Osteocyte (in vitro differentiated cells): ENCODE measurements at places on chromosomes 7 and 10. TPM values are rescaled to one million over a fixed set of nuclear protein-coding genes. Genes with fewer than 3 reads are reported as not detected.

Gene CCDC3
- 14.1 and 15.0 TPM in 2 replicates for total RNA-seq

Gene ZNF804B
- total RNA-seq, result not detected in 2 replicates

GRCh38 chr7:370259-370625, 80.3 kb downstream of the FOXL3 start:
- no peak for DNase-seq

DNA sequence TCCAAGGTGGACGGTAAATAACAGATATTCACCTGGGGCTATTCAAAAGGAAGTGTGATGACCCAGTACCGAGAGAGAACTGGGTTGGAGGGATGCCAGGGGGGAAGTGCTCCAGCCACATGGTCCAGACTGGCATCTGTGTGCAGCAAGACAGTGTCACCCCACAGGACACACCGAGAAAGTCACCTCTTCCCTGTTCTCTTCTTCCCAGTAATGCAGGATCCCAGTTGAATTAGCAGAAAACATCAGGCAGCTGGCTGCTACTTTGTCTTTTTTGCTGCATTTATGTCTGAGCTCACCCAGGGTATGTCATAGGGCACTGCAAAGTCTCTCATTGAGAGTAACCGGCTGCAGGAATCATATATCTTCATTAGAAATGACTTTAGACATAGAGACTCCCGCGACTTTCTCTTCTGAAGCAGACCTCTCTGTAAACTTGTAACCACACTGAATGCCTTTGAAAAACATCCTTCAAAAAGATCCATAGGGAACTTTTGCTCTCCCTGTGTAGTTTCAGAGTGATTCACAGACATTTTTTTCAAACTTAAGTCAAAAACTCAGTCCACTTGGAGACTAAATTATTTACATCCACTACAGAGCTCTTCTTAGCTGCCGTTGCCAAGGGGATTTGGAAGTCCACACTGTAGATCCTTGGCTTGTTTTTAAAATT, 609.0 kb upstream of the DPP6 start:
- no peak for DNase-seq

DNA sequence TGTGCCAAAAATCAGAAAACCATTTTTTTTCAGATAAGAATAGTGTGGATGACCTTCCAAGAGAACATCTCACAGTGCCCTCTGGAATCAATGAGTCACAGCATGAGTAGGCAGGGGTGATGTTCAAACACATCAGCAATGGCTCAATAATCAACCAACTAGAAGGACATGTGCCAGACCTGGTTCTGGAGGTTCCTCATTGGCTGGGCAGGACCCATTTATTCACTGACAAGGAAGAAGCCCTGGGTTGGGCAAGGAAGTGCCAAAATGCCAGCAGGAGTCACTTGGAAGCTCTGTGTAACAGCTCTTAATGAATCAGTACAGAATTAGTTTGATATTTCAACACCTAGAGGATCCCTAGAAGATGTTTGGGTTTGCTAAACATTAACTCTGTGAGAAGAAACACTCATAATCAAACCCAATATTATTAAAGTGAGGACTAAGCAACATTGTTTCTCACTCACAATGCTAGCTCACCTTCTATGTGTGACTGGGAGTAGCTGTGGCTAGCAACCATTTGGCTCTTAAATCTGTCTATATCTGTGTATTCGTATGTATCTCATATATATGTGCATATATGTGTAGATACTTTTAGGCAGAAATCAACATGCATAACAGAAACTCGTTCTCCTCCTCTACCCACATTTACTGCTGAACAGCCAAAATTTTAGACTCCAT, 72.3 kb upstream of the APBB1IP start:
- DNase-seq, result no peak

DNA sequence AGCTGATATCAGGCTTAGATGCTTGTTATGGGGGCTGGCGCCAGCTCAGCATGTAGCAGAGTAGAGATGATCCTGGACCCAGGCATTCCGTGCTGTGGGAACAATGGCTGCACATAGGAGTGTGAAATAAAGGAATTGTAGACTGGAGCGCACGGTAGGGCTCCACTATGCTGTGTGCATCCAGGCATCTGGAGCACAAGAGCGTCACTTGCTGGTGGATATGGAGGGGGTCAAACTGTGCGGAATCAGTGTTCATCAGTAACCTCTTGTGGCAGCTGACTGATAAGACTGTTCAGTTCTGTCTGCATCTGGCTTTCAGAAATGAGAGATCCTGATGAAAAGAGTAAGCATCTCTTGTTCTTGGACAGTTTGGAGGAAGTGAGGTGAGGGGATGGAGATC, 55.8 kb downstream of the ZNF503 start:
- DNase-seq, result peak; percentile 64

DNA sequence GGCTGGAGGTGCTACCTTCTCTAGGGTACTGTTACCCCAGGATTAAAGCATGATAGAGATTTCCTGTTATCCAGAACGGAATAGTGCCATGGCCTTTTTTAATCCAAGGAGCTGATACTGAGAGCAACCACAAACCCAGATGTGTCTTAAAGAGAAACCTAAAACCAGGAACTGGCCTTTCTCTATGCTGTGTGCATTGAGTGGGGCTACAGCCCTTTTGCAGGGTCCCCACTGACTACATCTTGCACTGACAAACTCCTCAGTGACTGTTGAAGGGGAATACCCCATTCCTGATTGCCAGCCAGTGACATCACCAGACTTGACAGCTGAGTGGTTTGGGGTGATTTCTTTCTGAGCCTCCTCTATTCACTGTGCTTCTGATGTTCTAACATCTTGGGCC, 81.9 kb upstream of the CAPZA2 start:
- DNase-seq, result no peak

DNA sequence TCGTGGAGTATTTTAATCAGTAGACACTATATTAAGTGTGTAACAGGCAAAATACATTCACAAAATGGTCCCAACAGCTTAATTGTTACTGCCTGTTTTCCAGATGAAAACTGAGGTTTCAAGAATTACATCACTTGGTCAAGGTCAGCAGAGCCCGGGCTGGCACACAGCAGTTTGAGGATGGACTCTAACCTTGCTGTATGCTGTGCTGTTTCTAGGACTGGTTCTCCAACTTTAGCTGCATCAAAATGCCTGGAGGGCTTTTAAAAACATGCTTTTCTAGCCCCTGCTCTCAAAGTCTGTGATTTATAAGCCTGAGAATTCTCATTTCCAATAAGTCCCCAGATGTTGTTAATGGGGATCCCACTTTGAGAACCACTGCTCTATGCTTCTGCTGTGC, 247.1 kb upstream of the FZD8 start:
- DNase-seq, result no peak

DNA sequence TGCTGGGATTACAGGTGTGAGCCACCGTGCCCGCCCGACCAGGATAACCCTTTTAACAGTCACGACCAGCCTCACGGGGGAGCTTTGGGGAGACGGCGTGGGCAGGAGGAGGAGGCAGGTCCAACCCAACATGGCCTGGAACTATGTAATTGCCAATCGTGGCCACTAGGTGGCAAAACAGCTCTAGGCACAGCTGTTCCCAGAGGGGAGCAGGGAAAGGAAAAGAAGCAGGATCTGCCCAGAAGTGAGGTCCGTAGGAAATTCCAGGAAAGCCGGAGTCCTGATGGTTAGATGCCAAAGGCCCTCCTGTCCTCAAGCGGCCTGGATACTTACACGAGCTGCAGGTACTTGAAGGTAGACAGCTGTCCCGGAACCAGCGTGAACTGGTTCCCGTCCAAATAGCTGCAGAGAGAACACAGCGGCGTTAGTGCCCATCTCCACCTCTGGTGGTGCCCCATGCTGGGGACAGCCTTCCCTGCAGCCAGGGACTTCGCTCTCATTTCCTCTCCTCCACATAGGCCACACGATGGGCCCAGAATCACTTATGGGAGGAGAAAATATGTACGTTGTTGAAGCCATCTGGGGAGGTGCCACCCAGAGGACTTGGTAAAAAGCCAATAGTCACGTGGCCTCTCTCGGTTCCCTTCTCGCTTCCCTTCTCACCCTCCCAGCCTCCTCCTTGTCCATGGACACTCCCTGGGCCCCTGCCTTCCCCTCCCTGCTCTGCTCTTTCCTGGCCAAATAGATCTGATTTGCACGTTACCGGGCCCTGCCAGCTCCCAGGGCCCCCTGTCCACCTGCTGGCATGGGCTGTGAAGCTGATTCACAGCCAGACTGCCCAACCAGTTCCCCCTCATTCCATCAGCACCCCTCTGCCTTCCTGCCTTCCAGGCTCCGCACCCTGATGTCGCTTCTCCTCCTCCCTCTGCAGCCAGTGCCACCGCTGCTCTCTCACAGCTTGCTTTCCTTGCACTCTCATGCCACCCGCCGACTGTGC, 148.1 kb downstream of the SLIT1 start:
- DNase-seq, result peak; percentile 92

DNA sequence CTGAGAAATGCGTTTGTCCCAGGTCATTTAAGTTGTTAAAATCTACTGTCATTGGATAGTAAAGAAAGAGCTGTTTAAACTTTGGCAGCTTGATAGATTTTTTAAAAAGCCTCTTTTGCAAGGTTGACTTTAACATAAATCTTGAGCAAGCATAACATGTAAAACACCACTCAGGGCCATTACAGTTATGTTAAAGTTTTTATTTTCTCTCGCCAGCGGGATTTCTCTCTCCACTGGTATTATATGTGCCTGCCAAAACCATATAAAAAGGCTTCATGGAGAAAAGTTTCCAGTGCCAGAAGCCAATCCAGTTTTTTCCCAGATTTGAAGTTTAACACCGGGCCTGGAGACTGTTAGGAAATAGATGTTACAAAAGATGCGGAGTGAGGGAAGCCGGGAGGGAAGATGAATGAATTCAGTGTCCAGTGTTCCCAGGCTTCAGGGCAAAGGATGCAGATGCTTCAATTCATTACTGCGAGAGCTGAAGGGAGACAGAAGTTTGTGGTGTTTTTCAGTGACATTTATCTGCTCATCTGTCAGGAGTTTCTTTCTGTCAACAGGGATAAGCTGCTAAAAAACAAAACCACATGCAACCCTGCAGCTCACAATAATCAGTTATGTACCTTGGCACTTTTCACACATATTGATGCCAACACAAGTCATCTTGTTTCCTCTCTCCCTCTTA, 155.5 kb downstream of the SPAG6 start:
- no peak for DNase-seq

DNA sequence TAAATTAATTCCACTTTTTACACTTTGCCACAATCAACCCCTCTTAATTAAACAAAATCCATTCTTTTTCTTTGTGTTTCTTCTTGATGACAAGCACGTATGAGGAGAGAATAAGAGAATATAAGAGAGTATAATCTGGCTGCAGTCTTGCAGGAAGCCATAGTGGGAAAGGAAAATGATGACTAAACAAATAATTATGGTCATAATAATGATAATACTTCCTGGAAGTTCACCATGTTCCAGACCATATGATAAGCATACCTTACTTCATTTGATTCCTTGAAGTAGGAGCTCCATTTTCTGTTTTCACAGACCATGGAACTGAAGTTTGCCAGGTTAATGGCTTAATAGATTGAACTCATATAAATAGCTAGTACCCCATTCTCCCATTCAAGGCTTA, 237.8 kb downstream of the SEMA3D start:
- DNase-seq, result no peak

DNA sequence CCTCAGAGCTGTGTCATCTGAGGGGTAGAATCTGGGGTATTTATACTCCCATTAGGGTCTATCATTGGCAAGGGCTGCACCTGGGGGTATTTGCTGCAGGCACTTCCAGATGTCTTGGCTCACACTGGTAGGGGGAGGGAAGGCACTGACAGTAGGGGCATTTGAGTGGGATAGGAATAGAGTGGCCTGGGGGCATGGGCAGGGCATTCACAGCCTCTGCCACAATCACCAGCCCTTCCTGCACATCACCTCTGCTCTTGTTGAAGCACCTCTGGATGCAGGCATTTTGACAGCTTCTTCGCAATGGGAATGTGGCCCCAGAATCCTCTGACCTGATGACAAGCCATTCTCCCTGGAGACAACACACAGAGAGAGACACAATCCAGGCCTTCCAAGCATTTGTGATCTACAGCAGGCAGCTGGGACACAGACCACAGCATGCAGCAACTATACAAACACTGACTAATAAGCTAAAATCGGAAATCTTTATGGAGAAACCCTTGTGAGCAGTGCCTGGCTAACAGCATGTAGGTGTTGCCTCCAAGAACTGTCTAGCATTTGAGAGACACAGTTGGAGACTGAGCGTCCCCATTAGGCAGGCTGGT, 178.5 kb downstream of the KCNMA1 start:
- DNase-seq, result no peak

DNA sequence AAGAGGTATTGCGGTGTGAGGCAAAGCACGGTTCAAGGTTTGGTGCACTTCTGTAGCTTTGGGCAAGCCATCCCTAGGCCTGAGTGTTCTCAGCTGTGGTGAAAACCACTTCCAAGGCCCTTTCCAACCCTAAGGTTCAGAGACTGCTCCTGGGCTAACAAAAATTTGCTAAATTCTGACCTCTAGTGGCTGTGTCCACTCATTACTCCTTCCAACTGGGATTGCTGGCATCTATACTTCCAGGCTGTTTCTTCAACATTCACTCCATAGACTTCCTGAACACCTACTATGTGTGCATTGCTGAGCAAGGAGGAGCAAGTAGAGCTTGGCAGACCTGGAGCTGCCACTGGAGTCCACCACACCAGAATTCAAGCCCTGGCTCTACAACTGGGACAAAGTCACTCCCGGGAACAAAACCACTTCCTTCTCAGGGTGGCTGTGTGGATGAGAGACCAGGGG, 29.3 kb upstream of the SH3PXD2A start:
- DNase-seq, result no peak

GRCh38 chr7:145263886-145264285, 428.0 kb upstream of the TPK1 start:
- DNase-seq, result no peak

- DNase-seq, result no peak
These were observed 3.0 kb upstream of the TECPR1 start for GRCh38 chr7:98254951-98255610.

- no peak for DNase-seq
These were observed 39.2 kb upstream of the JCAD start for GRCh38 chr10:30098629-30099028.

DNA sequence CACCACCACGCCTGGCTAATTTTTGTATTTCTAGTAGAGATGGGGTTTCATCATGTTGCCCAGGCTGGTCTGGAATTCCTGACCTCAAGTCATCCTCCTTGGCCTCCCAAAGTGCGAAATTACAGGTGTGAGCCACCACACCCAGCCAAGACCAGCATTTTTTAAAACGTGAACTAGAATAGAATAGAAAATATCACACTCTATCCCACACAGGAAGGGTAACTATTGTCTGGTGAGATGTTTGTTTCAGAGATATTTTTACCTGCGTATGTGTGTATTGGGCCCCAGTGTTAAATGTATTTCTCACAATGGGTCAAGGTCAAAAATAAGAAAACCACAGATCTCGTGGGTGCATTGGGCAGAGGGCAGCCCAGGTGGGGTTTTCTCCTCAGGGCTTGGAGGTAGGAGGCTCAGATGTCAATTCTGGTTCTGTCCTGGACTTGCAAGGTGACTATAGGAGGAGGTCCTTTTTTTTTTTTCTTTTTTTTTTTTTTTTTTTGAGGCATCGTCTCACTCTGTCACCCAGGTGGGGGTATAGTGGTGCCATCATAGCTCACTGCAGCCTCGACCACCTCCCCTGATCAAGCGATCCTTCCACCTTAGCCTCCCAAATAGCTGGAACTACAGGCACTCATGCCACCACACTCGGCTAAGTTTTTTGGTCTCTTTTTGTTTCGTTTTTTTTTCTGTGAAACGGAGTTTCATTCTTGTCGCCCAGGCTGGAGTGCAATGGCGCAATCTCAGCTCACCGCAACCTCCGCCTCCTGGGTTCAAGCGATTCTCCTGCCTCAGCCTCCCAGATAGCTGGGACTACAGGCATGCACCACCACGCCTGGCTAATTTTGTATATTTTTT, 19.0 kb downstream of the SH2B2 start:
- no peak for DNase-seq
